CD4-positive, alpha-beta T cell (primary cell): ENCODE measurements at places on chromosomes 5 and 9.

- DNase-seq: no peak
Observed at GRCh38 chr5:133714161-133714915, 102.0 kb upstream of the FSTL4 start.

GRCh38 chr5:81800797-81801196 lies 49.9 kb upstream of the SSBP2 start:
- DNase-seq: no peak

- no peak for DNase-seq
Observed at GRCh38 chr9:137449081-137449844, 8.1 kb upstream of the ENTPD8 start.

GRCh38 chr5:3993856-3994473 lies 398.3 kb downstream of the IRX1 start:
- DNase-seq: no peak

GRCh38 chr9:7118633-7119032 lies 360.9 kb downstream of the KDM4C start:
- no peak for DNase-seq

- peak; percentile 24 for DNase-seq
Observed at GRCh38 chr5:126852841-126853271, 75.9 kb downstream of the LMNB1 start.

GRCh38 chr5:130549884-130550561 lies 615.0 kb downstream of the HINT1 start:
- DNase-seq: no peak

DNA sequence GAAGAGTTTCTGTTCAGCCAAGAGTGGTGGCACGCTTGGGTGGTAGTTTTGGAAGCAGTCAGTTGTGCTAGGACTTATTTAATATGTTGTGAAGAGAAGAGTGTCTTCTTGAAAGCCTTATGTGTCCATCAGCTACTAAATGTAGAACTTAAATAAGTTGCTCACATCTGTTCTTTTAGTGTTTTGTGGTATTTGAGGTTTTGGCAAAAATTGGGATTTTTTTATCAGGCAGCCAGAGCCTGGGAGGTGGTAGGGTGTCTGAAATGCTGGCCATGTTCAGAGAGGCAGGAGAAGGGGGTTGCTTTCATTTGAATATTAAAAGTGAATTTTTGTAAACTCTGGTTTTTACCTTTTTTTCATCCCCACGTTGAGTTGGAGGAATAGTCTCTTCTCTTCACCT lies 24.2 kb upstream of the ZBTB34 start:
- no peak for DNase-seq

DNA sequence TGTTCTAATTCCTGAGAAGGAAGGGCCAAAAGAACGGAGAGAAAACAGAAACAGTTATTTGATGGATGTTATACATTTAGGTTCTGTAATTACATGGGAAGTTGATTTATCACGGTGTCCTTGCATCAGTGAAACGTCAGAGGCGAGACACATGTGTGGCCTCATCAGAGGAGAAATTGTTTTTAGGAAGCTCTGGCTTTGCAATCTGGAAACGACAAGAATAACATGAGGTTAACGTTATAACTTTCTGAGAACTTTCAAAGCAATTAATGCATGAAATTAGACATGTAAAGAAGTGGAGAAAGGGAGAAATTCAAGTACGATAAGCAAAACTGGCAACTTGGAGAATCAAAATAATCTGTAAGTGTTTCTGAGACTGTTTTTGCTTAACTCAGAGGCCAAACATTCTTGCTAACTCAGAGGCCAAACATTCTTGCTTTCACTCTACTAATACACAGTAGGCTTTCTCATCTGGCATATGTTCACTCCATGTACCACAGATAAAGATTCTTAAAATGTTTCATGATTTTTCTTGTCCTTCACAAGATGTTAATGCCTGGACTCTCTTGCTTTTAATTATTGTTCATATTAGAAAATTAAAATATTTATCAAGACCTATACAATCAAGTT lies 933.0 kb downstream of the TLE4 start:
- no peak for DNase-seq

DNA sequence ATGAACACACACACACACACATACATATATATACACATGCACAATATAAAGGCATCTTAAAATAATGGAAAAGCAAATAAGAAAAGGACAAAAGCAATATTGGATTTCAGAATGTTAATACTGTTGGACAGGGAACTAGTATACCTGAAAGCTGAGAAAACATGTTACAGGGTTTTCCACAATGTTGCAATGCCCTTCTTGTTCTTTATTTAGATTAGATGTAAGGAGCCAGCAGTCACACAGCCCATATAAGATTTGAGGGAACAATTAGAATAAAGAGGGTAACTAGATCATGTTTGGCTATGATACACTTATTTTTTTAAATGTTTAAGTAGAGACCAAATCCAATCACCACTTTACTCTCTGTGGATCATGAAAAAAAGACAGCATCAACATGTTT lies 61.7 kb downstream of the SH3TC2 start:
- DNase-seq: no peak

- DNase-seq: peak; percentile 60
Observed at GRCh38 chr5:179907556-179908324, at the start of gene TBC1D9B. Gene TBC1D9B, minus strand, starts transcription at chr5:179907897. Its CDS starts 76 bp downstream, at chr5:179907821.

- no peak for DNase-seq
Observed at GRCh38 chr9:85212209-85212608, 529.5 kb downstream of the AGTPBP1 start.

DNA sequence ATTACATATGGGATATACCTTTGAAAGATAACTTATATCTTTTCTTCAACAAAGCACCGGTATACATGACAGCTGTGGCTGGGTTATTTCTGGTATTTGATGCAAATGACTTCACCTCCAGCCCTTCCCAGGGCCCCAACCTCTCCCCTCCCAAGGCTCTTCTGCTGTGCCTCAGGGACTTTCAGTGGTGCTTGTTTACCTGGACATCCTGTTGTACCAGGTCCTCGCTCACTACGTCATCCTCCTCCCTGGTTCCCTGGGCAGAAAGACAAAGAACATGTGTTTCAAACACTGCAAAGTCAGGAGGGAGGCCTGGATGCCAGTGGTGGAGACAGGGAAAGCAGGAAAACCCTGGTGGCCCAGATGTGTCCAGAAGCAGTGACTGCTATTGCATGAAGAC lies 23.4 kb downstream of the ANXA6 start:
- no peak for DNase-seq

GRCh38 chr5:150904479-150905311 lies at the start of gene ZNF300:
Gene ZNF300, minus strand, starts transcription at chr5:150904980. Its CDS starts 1,825 bp downstream, at chr5:150903155.
- peak; percentile 13 for DNase-seq

GRCh38 chr9:105330201-105330600 lies 85.8 kb downstream of the SLC44A1 start:
- no peak for DNase-seq

- no peak for DNase-seq
Observed at GRCh38 chr5:66247176-66247960, 103.3 kb downstream of the SREK1 start.

GRCh38 chr9:130156672-130157071 lies 15.5 kb upstream of the NCS1 start:
- DNase-seq: no peak
